NCI-H1092 treated with DMSO at 0.1 percent for 48 hours (cell line): ENCODE measurements at places on chromosomes 13 and 19.

DNA sequence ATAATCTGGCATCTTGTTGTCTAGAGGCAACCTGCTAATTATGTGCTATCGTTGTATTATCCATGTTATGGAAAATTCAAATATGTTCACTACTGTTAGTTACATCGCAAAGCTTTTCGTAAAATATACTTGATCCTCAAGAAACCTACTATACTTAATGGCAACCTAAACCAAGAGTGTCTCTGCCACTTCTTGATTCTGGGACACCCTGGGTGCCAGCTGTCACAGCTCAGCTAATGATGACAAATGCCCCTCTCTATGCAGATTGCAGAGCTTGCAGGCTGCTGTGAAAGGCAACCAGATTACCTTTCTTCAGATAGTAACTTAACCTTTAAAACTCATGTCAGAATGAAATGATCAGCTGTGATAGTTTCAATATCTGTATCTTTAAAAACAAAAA lies 8.9 kb upstream of the MAB21L1 start:
- no peak for DNase-seq

DNA sequence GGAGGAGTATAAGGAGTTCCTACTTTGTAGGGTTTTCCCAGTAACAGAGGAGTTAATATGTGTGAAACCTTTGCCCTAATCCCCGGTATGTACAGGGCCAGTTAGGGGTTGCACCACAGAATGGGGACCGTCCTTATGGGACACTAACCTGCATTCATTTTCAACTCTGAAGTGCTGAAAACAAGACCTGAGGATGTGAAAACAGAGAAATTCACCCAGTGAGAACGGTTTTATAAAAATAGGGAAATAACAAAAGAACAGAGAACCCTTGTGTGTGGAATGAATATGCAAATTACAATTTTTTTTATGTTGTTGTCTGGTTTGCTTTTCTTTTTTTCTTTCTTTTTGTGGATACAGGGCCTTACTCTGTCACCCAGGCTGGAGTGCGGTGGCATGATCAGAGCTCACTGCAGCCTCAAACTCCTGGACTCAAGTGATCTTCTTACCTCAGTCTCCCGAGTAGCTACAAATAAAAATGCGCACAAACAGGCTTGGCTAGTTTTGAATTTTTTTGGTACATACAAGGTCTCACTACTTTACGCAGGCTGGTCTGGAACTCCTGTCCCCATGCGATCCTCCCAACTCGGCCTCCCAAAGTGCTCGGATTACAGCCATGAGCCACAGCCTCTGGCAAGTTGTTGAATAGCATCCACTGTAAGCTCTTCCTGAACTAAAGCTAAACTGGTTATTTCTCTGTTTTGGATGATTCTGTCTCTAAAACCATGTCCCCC lies 10.6 kb downstream of the CLC start:
- DNase-seq = no peak

DNA sequence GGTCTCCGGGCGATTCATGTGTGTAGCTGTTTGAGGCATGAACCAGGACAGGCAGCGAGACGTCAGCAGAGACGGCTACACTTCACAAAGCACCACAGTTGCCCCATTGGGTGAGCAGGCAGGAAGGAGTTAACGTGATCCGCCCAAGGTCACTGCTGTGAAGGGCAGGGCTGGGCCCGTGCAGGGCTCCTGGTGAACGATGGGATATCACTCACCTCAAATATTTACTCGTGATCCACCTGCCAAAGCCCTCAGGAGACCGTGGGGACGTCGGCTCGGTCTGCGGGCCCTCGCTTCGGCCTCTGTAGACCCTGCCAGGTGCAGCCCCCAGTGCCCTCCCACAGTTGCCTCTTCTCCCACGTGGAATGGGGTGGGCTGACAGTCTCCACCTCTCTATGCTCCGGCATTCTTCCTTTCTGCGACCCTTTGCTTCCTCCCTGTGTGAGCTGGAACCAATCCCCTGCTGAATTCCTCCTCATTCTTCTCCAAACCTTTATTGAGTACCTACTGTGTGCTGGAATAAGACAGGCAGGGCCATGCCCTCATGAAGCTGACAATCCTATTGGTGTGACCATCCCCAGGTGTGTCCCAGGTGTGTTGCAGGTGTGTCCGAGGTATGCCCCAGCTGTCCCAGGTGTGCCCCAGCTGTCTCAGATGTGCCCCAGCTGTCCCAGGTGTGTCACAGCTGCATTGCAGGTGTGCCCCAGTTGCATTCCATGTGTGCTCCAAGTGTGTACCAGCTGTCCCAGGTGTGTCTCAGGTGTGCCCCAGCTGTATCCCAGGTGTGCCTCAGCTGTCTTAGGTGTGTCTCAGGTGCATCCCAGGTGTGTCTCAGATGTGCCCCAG lies 2.0 kb upstream of the GRK1 start:
- DNase-seq = no peak

DNA sequence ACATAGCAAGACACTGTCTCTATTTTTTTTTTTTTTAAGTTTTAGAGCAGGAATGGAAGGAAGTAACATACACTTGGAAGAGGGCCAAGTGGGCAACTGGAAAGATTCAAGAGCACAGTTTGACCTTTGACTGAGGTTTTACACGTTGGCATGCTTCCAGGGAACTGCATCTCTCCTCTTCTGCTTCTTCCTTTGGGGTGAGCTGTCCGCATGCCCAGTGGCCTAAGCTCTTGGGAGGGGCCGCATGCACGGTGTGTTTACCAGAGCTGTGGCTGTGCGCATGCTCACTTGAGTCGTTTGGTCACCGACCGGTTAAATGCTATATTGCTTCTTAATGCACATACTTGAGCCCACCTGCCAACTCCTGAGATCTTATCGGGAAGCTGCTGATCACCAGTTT lies 727.7 kb downstream of the UQCRFS1 start:
- DNase-seq = no peak

DNA sequence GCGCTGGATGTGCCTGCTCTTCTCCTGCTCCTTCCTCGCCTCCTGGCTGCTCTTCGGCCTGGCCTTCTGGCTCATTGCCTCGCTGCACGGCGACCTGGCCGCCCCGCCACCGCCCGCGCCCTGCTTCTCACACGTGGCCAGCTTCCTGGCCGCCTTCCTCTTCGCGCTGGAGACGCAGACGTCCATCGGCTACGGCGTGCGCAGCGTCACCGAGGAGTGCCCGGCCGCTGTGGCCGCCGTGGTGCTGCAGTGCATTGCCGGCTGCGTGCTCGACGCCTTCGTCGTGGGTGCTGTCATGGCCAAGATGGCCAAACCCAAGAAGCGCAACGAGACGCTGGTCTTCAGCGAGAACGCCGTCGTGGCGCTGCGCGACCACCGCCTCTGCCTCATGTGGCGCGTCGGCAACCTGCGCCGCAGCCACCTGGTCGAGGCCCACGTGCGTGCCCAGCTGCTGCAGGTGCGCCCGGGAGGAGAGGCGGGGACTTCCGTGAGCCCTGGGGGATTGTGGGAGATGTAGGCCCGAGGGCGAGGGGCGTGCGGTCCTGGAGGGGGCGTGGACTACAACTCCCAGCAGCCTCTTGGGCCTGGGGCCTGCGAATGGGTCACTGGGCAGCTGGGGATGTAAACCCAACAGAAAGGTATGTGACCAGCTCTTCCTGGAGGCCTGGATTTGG lies 6.7 kb downstream of the KCNJ14 start:
- no peak for DNase-seq

DNA sequence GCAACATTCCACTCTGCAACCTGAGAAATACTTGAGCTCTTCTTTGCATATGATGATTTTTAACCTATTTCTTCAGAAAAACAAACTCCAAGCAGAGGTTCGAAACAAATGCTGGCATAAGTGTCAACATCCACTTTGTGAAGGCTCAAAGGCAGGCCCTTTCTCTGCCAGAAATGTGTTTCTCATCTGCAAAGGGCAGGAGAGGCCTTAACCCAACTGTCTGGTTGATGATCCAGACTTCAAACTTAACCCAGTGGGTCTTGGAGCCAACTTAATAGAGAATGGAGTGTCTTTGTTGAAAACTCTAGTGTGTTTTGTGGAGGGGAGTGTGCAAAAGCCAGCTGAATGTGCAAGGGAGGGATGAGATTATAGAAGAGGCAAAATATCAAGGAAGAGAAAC lies 28.3 kb upstream of the ZNF507 start:
- no peak for DNase-seq

GRCh38 chr19:13796301-13797057 lies 1.2 kb downstream of the ZSWIM4 start:
- no peak for DNase-seq

GRCh38 chr19:18487576-18488402 lies 34.1 kb downstream of the ELL start:
- DNase-seq = no peak

GRCh38 chr13:107473253-107473652 lies 742.1 kb downstream of the LIG4 start:
- DNase-seq = no peak

DNA sequence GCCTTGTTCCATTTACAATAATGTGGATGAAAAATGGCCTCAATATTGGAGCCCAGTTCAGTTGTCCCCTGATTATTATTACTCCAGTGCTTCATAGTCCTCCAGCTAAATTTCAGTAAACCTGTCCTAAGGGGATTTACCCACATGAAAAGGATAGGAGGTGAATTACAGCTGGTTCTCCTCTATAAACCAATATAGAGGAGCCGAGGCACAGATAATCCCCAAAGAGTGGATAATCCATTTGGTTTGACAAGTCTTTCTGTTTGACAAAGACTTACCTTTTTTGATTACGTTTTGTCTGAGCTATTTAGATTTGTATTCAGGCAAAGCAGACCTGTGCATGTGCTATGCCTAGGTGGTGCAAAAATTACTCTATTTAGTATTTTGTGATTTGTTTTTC lies 2.7 kb downstream of the CNMD start:
- DNase-seq = no peak

DNA sequence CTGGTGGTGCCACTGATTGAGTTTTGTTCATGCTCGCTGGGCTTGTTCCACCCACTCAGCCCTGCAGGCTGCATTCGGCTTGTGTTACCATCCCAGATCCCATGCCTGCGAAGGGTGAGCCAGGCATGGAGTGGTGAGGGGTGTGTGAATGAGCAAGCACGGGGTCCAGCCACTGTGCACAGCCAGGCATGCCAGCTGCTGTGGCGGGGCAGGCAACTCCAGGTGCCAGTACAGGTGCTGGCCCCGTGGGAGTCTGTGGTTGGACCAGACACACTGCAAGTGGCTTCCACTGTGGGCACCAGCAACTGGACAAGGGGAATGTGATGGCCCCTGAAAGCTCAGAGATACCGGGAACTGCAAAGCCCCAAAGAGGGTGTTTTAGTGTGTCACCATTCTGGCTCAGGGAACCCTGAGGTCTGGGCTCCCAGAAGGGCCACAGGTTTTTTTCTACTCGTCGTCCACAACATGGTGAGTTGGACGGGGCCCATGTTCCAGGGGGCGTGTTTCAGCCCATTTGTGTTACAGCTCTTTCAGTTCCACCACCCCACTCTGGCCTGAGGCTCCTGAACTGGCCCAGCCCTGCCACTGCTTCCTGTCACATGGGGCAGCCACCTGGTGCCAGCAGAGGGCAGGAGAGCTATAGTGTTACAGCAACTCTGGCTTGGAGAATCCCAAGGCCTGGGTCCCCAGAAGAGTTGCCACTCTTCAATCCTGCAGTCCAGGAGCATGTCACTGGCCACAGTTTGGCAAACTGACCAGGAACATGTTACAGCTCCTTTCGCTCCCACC lies 217.0 kb upstream of the OBI1 start:
- DNase-seq = no peak

GRCh38 chr19:10516671-10517286 lies 468 bp downstream of the S1PR5 start:
- no peak for DNase-seq

DNA sequence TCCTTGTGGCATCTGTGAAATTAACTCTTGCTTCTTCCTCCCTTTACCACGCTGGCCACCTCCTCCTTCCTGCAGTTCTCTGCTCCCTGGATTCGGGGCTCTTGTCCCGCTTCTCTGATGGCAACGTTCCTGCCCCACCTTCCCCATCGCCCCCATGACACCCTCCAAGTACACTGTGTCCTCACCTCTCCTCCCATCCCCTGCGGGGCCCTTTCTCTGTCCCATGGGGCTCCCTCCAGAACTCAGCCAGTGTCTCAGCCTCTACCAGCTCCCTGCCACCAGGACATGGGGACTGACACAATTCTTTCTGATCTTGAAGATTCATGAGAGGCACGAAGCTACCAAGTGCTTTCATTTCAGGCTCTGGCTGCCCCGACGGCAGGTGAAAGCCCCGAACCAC lies 9.1 kb downstream of the CARS2 start:
- no peak for DNase-seq

DNA sequence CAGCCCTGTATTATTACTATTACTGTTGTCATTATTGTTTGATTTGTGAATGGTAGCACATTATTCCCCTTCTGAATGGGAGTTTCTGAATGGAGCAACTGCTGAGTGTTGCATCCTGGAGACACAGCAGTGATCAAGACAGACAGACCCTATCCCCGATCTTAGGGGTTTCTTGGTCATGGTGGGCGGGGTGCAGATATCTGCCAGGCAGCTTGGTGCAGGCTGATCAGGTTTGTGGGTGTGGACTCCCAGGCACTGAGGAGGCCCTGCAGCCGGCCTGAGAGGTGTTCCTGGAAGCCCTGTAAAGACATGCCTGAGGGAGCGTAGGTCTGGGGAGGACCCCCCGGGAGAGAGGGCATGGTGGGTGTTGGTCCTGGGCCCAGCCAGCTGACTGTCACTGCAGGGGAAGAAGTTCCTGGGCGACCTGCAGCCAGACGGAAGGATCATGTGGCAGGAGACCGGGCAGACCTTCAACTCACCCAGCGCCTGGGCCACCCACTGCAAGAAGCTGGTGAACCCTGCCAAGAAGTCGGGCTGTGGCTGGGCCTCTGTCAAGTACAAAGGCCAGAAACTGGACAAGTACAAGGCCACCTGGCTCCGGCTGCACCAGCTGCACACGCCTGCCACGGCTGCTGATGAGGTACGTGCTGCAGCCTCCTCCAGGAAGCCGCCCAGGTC lies 2.1 kb downstream of the MPND start:
- DNase-seq = no peak

GRCh38 chr19:7395360-7396066 lies 46.8 kb downstream of the ARHGEF18 start:
- DNase-seq = no peak

DNA sequence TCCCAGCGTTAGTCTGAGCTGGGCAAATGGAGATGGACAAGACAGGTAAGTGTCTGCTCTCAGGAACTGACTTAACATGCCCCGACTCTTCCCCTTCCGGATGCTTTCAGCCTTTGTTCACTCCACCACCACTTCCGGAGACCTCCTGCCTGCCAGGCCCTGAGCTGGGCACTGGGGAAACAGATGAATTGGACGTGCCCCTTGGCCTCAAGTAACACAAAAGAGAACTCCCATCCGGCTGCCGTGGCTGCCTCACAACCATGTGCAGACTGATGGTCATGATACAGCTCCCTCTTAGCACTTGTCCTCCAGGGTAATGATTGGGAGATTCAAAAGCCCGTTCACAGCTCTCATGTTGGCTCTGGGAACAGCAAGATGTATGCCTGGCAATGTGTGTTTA lies 6.9 kb downstream of the ZNF784 start:
- DNase-seq = no peak
